ENCODE measurements at places on chromosomes 12 and 14. TPM values are rescaled to one million over a fixed set of nuclear protein-coding genes. Genes with fewer than 3 reads are reported as not detected.
A peak's percentile ranks its signal among the peaks of the same experiment; 100 is the strongest.

DNA sequence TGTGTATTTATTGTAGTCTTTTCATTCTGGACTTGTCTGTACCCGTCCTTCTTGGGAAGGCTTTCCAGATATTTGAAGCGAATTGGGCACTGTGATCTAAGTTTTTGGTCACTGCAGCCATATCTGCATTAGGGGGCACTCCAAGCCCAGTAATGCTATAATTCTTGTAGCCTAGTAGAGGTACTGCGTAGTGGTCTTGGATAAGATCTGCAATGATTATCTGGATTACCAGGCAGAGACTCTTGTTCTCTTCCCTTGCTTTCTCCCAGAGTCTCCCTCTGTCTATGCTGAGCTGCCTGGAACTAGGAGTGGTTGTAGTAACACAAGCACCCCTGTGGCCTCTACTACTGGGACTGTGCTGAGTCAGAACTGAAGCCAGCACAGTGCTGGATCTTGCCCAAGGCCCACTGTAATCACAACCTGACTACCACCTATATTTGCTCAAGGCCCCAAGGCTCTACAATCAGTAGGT is 30.0 kb downstream of the SLC38A2 start:
- DNase-seq: no peak

DNA sequence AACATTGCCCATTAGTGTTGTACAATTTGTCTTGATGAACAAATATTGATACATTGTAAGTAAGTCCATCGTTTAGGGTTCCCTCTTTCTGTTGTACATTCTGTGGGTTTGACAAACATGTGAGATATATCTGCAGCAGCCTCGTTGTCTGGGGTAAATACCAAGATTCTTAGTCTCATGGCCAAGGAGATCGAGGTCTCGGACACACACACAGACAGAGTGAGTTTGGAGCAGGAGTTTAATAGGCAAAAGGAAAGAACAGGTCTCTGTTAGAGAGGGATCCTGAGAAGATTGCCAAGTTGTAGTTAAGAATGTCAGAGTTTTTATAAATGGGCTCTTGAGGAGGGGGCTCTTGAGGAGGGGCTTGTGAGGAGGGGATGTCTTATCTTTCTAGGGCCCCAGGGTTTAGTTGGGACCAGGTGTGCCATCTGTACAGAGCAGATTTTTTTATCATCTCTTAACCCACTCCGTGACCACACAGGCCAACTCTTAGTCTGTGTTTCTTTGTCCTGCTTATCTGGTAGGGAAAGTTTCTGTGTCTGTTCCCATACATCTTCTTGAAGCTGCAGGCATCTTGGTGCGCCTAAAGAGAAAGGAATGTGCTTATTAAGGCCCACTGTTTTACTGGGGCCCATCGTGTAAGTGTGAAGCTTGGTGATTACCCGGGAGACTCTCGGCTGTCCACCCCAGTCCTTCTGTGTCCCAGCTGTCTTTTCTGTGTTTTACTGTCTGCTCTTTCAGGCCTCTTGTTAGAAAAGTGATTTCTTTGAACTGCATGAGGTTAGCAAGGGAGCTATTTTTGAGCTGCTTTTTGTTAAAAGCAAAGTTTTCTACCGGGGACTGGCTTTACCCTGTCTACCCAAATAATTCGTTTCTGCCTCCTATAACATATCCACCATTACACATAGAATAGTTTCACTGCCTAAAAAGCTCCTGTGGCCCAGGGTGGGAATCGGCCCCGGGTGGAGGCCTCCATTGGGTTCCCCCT is 22.4 kb upstream of the CLEC2D start:
- DNase-seq: no peak

DNA sequence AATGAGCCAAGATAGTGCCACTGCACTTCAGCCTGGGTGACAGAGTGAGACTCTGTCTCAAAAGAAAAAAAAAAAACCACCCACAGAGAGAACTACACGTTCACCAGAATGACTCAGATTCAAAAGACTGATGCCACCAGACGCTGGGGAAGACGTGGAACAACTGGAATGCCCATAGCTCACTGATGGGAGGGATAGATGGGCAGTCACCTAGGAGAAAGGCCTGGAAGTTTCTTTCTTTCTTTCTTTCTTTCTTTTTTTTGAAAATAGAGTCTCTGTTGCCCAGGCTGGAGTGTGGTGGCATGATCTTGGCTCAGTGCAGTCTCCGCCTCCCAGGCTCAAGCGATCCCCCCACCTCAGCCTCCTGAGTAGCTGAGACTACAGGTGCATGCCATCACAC is 10.0 kb upstream of the KLC1 start:
- DNase-seq: no peak

GRCh38 chr12:105359856-105360255 is 29.4 kb downstream of the C12orf75 start:
- DNase-seq: no peak

- DNase-seq: peak; percentile 44
Measured at GRCh38 chr12:71415336-71416231, 24.0 kb upstream of the LGR5 start.

GRCh38 chr14:63245893-63246292 is 41.6 kb downstream of the RHOJ start:
- no peak for DNase-seq

Gene NELL2
- total RNA-seq: 0.53 TPM

DNA sequence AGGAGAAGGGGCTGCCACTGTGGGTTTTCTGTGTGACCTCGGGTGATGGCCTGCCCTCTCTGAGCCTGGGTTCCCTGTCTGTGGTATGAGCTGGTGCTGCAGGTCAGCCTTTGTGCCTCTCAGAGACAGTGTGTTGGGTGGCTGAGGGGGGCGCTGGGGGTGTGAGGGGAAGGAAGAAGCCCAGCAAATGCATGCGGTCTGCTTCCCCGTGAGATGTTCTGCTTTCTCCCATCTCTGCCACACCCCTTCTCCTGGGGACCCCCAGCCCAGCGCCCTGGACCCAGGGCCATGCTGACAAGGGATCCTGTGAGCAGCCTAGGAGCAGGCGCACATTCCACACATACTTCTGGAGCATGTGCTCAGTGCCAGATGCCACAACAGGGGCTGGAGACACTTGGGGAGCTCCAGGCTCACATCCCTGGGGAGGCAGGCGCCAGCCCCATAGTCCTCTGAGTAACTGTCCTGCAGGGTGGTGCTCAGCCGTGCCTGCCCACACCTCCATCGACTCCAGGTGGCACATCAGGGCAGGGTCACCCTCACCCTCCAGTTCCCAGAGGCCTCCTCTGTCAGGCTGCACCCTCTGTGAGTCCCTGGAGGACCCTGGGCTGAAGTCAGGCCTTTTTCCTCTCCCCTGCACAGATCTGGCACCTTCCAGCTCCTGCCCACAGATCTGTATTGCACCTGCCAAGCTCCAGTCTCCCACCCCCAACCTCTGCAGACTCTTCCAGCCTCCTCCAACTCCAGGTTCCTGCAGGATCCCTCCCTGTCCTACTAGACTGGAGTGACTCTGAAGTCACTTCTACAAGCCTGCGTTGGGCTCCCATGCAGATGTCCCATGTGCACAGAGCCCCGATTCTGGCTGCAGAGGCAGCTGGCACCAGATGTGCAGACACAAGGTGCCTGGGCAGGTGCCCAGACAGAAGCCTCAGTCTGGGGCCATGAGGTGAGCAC is 205.6 kb downstream of the KIF26A start:
- no peak for DNase-seq

Gene LTBR
- 67.2 TPM for total RNA-seq

Gene DHH
- 2.3 TPM for total RNA-seq

Gene REM2
- 0.69 TPM for total RNA-seq

Gene KRT75
- total RNA-seq: not detected

Gene KIF5A
- total RNA-seq: 14.2 TPM

- no peak for DNase-seq
Measured at GRCh38 chr14:25574628-25575325, 524.8 kb upstream of the STXBP6 start.

Gene GZMB
- 1.2 TPM for total RNA-seq

Gene COCH
- total RNA-seq: 65.7 TPM

- DNase-seq: no peak
Measured at GRCh38 chr12:120678572-120678971, 8.4 kb upstream of the MLEC start.

DNA sequence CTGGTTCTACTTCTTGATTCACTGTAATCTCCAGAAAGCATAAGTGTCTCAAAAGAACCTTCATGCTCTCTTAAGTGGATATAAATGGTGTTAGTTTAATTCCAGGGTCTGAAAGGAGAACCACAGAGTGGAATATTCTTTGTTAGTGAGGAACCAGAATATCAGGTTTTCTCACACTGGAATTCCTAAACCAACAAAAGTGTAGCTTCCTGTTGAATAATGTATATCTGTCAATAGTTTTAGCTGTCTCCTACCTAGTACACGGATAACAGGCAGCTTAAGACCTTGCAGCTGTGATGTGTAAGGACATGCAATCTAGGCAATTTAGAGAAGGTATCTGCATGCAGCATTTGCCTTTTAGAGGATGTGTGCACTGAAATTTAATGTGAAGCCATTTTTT is 24.0 kb downstream of the LRIG3 start:
- no peak for DNase-seq

Gene ADAM21
- not detected for total RNA-seq

DNA sequence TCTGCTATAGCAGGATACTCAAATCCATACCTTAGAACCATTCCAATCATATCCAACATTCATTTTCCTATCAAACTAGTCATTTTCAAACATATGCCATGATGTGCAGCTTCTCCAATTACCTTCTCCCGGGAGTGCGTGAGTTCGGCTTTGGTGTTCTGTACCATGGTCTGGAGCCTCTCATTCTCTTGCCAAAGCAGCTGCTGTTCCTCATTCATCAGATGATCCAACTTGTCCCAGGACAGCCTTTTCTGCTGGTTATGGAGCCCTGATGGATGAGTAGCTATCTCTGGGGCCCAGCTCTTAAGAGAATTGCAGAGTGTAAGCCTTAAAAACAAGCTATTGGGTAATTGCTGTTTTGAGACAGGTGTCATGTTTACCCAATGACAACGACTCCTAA is 71.1 kb upstream of the SAV1 start:
- DNase-seq: no peak

Gene GPX2
- 0.56 TPM for total RNA-seq

DNA sequence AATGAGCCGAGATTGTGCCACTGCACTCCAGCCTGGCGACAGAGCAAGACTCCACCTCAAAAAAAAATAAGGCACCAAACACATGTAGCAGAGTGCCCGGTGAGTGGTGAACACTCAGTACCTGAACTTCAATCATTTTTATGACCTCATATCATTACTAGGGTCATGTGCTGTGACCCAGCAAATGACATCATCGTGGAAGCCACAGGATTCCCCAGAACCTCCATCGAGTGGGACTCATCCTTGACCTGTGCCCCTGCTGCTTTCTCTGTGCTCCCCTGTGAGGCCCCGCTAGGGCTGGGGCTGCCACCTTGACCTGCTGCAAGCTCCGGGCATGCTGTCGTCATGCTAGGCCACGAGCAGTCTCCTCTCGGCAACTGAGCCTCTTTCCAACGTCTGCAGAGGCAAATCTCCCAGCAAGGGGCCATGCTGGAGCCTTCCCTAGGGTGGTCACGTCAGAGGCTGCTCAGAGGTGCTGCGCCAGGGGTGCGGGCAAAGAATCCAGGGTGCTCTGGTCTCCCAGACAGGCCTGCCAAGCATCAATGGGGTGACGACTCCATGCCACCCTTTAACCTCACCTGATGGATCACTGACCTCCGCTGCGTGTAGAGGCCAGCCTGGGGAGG is 18.5 kb downstream of the GLTP start:
- no peak for DNase-seq

DNA sequence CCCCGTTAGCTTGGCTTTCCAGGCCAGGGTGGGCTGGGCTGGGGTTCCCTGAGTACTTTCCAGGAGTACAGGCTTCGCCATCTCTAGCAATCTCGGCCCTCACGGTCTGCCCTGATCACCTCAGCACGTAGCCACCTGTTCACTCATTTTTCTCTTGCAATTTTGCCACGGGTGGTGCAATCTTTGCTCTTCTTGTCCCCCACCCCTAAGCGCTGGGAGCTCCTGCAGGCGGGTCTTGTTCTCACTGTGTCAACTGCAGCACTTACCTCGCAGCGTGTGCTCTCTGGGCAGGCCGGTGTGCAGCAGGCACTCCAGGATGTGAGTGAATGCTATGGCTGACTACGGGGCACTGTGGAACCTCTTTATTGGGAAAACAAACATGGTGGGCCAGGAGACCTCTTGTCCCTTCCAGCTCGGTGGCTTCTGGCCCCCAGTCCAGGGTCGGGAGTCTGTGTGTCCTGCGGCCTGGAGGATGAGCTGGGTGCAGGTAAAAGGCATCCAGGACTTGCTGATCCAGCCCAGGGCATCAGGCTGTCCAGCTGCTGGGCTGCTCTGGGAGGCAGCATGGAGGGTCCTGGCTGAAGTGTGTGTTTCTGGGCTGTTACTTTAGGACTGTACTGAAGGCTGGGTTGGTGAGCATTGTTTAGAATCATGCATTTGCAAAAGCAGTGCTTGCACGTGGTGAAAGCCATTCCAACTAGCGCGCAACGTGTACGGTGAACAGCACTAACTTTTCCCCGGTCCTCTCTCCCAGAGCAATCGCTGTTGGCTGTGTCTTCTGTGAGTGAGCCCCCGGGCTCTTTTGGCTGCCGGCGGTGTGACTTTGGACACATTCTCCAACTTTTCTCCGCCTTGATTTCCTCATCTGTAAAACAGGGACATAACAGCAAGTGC is 1.5 kb upstream of the ULK1 start:
- DNase-seq: no peak

- DNase-seq: no peak
Measured at GRCh38 chr12:68967046-68967445, 34.1 kb upstream of the CPM start.

- no peak for DNase-seq
Measured at GRCh38 chr12:76383988-76384387, 35.8 kb upstream of the BBS10 start.

- DNase-seq: no peak
Measured at GRCh38 chr12:77019920-77020319, 45.4 kb downstream of the E2F7 start.

All from K562 (cell line).